Left cardiac atrium (tissue), 4 donors: ENCODE measurements at places on chromosomes 16 and 17. TPM values are rescaled to one million over a fixed set of nuclear protein-coding genes. Genes with fewer than 3 reads are reported as not detected.

Gene SSTR5
- total RNA-seq = 1.3 TPM

Gene PPM1E
- 2.1 TPM for total RNA-seq

Gene CIBAR2
- total RNA-seq = not detected

Gene SDK2
- total RNA-seq = 2.1 TPM

Gene ZNF23
- 6.5 TPM for total RNA-seq

Gene PTGES3L
- 37.8 TPM for total RNA-seq

Gene HID1
- 7.4 TPM for total RNA-seq

Gene VASN
- 20.0 TPM for total RNA-seq
